ENCODE measurements at places on chromosomes 3 and 15.

DNA sequence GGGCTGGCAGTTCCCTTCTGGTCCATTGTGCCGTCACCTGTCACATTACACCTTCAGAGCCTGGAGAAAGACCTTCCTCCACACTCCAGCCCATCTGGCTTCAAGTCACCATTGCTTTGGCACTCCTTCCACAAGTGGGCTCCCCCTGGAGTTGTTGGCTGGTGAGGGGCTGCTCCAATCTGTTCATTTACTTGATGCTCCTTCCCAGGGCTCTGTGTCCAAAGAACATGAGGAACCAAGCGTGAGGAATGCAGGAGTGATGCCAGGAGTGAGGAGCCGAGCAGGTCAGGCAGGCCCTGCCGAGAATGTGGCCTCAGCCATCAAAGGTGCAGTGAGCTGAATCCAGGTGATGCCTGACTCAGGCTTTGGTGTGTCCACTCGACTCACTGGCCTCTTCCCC lies 57.2 kb downstream of the OXNAD1 start:
- no peak for DNase-seq

GRCh38 chr15:36529296-36530011 lies 50.0 kb upstream of the CDIN1 start:
- no peak for DNase-seq

GRCh38 chr3:29552051-29552450 lies 271.2 kb downstream of the RBMS3 start:
- peak; percentile 36 for DNase-seq

- DNase-seq, result peak; percentile 48
These were observed 276.5 kb downstream of the TBL1XR1 start for GRCh38 chr3:176920766-176921160.

- peak; percentile 29 for DNase-seq
These were observed 2.9 kb upstream of the NME9 start for GRCh38 chr3:138332472-138333073.

DNA sequence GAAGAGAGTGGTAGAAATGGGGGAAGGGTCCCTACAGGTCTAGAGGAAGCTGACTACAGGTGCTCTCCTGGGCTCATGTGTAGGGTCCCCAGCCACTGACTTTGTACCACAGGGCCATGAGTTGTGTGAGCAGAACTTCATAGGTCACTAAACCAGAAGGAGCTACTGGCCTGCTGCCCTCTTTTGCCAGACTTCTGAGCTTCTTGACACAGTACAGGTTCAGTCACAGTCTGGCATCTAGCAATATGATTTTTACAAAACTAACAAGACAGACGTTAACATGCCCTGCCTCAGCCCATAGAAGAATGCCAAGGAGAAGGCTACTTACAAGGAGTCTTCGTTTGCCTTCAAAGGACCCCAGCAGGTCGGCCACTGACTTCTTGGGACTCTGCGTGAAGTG lies 3.2 kb downstream of the CCDC80 start:
- no peak for DNase-seq

All from endothelial cell of umbilical vein (primary cell).